Astrocyte of the spinal cord (primary cell): ENCODE measurements at places on chromosomes 1 and 21.
A peak's percentile ranks its signal among the peaks of the same experiment; 100 is the strongest.

DNA sequence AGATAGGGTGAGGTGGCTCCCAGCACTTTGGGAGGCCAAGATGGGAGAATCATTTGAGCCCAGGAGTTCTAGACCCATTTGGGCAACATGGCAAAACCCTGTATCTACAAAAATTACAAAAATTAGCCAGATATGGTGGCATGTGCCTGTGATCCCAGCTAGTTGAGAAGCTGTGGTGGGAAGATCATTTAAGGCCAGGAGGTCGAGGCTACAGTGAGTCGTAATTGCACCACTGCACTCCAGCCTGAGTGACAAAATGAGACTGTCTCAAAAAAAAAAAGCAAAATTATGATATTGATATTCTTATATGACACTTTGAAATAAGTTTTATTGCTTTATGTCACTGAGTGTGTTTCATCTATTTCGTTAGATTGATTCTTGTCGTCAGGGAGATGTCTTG, 7.4 kb downstream of the ACADM start:
- DNase-seq: no peak

DNA sequence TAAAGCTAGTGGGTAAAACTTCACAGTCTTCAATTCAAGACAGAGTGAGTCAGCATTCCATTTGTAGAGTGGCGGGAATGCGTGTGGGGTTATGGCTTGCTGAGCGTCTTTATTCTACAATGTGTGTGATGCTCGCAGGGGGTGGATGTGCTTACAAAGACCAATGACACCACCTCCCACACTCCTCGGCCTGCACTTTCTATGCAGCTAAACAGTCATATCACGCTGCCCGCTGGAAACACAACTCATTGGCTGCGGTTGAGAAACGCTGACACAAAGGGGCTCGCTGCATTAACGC, 298.5 kb downstream of the PCP4 start:
- DNase-seq: peak; percentile 70

GRCh38 chr1:198986036-198986435, 347.2 kb downstream of the PTPRC start:
- no peak for DNase-seq

DNA sequence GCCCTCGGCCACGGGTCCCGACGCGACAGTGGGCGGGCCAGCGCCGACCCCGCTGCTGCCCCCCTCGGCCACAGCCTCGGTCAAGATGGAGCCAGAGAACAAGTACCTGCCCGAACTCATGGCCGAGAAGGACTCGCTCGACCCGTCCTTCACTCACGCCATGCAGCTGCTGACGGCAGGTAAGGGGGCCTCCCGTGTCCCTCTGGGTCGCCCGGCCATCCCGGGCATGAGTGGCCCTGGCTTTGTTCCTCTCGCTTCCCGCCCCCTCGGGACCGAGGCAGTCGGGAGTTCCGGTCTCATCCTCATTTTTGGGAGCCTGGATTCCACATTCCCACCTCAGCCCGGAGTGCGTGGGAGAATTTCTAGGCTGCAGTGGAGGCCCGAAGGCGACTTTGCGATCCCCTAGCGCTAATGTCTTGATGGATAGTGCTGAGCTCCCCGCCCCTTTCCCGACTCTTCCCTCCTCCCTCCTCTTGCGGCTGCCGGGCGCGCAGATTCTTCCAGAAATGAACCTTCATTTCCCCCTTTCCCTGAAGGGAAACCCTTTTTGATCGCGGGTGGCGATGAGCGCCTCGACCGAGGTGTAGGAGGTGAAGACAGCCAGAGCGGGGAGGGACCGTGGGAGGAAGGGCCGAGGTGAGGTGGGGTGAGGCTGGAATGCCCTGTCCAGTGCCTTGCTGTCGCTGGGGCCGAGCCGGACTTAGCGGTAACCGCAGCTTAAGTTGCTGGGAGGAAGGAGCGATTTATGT, 705 bp downstream of the KHDRBS1 start:
- peak; percentile 35 for DNase-seq

DNA sequence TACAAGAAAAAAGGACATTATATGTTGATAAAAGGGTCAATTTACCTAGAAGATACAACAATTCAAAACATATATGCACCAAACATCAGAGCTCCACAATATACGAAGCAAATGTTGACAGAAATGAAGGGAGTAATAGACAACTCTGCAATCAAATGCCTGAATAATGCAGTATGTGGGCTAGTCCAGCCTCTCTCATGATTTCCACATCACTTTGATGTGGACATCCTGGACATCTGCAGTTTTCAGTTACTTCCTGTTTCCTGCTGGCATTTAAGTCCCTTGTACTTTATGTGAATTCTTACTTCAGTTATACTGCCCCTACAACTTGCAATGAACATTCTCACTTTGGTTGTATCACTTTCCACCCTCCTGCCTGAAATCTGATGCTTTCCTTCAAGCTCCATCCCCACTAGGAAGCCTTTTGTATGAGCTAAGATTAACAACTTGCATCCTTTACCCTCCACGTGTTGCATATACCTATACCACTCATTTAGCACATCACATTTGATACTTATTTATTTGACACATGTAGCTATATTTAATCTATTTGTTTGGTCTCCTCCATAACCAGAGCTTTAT, 36.7 kb downstream of the DISC1 start:
- peak; percentile 31 for DNase-seq

GRCh38 chr1:165424454-165425216, 20.3 kb downstream of the RXRG start:
- DNase-seq: no peak

DNA sequence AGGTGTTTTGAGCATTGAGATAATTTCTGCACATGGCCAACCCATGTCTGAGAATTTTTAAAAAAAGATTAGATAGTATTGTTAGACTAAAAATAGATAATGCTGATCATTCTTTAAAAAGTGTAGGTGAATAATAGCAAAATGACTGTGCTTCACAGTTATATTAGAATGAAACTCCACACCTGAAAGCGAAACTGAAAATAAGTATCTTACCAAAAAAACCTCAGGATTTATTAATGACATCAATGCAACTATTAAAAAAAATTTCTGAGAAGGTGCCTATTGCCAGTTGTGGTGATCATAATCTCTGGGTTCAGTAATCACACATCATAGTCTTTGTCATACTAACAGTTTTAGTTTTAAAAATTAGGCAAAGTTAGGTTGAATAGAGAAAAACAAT, 36.5 kb downstream of the PLA2G4A start:
- DNase-seq: no peak

GRCh38 chr1:58811303-58811702, 27.5 kb upstream of the JUN start:
- no peak for DNase-seq

GRCh38 chr1:229625071-229625914, 629 bp downstream of the TAF5L start:
- DNase-seq: peak; percentile 40

GRCh38 chr1:205266611-205267305, 39.0 kb downstream of the TMCC2 start:
- no peak for DNase-seq

DNA sequence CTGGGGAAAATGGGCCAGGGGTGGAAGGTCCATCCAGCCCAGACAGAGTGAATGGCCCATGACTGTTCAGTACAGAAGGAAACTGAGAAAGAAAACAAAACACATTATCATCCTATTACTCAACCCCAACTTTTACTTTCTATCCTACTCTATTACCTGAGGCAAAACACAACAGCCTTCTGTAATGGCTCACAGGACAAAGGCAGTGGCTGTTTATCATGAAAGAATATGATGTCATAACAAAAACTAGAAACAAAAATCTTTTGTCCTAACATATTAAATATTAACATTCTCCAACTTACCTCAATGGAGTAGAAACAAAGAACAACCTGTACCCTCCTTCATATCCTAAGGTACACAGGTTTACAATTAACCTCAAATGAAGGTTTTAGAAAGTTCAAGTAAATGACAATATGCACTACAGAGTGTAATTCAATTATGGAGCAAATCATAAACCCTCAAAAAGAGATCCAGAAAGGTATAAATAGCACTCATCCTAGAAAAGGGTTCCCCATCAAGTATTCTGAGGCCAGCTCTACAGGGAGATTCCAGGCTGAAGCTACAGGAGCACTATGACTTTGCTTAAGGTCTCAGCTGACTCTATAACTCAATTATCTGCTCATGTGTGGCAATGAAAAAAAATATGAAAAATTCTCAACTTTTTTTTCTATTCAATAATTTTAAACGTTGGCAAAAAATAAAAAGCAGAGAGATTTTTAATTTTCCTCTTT, 15.1 kb downstream of the ELK4 start:
- DNase-seq: no peak

- peak; percentile 28 for DNase-seq
Observed at GRCh38 chr1:31617916-31618746, 642 bp downstream of the HCRTR1 start.

- no peak for DNase-seq
Observed at GRCh38 chr1:198671136-198671535, 32.3 kb downstream of the PTPRC start.
